ENCODE measurements at places on chromosomes 2 and 18.

GRCh38 chr2:47720036-47720435, 62.9 kb upstream of the MSH6 start:
- no peak for DNase-seq

DNA sequence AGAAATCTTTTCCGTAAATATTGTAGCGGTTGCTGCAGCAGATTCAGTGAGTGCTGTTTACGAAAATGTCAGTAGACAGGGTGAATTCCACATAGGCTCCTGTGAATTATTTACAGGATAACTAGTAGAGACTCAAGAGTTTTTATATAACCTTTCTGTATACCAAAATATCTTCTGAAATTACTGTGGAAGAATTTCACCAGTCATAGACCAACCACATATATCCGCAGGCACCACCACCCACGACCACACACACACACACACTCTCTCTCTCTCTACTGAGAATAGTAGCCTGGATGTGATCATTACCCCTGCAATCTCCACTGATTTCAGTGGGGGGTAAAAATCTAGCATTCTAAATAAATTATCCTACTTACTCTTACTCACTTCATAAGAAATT, 341.8 kb downstream of the RBM43 start:
- no peak for DNase-seq

DNA sequence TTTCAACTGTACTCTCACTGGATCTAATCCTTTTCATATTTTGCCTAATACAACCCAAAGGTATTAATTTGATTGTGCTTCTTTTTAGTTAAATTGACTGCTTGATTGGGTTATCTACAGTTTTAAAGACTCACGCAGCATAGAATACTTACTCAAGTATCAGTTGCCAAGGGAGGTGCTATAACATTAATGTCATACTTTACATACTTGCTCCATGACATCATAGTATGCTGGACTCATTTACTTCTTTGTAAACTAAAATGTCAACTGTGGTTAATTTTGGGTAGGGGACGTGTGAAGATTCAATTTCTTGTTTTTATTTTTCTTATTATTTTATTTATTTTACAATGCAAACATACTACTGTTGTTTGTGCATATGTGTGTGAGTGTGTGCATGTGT, 716.2 kb upstream of the VRK2 start:
- peak; percentile 4 for DNase-seq

- DNase-seq = peak; percentile 44
These were observed 109.5 kb downstream of the CDC42EP3 start for GRCh38 chr2:37561615-37562569.

- DNase-seq = no peak
These were observed 122.6 kb upstream of the SPRED2 start for GRCh38 chr2:65554765-65555591.

Measured in AG04449 (cell line).